Left kidney (tissue), 8 donors: ENCODE measurements at places on chromosomes 1 and 21. TPM values are rescaled to one million over a fixed set of nuclear protein-coding genes. Genes with fewer than 3 reads are reported as not detected.
A peak's percentile ranks its signal among the peaks of the same experiment; 100 is the strongest.

GRCh38 chr1:97500760-97501159 lies 420.1 kb downstream of the DPYD start:
- no peak for DNase-seq

GRCh38 chr1:195130598-195130997 lies 1477.6 kb downstream of the KCNT2 start:
- no peak for DNase-seq

DNA sequence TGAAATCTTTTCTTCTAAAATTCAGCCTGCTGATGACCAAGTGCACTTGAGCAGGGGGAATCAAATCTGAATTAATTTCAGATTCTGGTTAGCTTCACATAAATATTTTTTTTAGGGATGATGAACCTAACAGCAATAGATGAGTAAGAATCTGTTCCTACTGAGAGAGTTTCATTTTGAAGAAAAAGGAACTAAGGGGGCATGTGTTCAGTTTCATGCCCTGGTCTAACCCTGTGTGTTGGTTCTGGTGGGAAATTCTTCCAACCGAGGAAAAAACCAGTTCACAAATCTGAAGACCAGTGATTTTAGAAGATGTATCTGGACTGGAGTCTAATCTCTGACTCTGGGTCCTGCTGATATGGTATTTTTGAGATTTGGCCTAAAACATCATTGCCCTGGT lies 13.7 kb downstream of the SELL start:
- DNase-seq: no peak

DNA sequence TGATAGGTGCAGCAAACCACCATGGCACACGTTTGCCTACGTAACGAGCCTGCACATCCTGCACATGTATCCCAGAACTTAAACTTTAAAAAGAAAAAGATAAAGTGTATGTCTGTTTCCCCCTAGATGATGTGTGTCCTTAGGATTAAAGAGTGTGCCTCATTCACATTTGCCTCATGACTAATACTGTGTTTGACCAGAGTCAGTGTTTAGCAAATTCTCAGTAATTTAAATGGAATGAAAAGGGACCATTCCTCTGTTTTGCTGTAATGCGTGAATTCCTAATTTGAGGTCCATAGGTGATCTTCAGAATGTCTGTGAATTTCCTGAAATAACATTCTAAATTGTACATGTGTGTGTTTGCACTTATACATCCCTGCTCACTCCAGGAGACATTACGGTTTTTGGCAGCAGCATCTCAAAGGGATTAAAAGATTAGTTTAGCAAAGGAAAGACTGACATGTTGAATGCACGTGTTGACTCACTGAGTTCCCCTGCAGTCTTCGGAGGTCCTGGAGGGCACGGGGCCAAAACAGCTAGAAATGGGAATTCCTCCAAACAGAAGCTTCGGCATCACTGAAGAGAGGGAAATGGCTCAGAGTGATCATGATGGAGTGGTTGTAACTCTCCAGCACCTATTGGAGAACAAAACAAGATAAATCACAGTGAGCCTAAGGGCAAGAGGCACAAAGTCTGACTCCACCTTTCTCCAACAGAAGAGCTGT lies 19.1 kb upstream of the SLC35F3 start:
- DNase-seq: no peak

GRCh38 chr1:211813590-211813989 lies 17.0 kb downstream of the LPGAT1 start:
- no peak for DNase-seq

GRCh38 chr1:155078469-155079209 lies at the start of gene EFNA3:
Gene EFNA3 (plus strand): TSS chr1:155078837. CDS start chr1:155078942, 105 bp downstream.
- peak; percentile 81 for DNase-seq

TFF2 gene
- polyA plus RNA-seq: not detected

DNA sequence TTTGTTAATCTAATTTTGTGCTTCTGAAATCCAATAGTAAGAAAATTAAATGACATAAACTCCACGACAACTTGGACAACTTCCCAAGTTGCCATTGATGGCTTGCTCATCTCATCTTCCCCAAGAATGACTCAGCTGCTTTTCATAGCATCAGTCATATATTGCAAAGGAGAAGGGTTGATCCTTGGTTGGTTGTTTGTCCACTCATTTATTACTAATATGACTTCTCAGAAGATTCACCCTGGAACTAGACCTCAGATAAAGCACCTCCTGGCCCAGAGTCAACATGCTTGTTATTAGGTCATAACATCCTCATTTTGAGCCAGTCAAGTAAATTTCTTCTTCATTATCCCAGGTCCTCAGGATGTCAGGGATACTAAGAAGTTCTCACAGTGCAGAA lies 2.3 kb upstream of the LCE3D start:
- DNase-seq: no peak

DNA sequence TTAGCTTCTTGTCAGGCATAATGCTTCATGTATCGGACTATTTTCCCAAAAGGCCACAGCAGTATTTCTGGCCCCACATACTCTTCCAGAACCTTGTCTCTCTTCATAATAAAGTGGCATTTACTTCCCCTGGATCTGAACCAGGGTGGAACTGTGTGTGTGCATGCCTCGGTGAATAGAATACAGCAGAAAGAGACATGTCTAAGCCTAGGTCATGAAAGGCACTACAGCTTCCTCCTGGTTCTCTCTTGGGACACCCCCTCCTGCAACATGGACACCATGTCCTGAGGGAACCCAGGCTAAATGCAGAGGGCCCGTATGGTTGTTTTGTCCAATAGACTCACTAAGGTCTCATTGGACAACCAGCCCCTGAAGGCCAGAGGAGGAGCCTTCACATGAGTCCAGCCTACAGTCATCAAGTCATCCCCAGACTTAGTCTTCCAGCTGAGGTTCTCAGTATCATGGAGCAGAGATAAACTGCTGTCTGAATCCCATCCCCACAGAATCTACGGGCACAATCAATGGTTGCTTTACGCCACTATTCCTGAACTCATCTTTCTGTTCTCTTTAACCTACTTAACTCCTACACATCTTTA lies 35.0 kb downstream of the USP24 start:
- DNase-seq: no peak

VWA5B1 gene
- polyA plus RNA-seq: 2.5 TPM

AQP10 gene
- polyA plus RNA-seq: 0.13 TPM

- DNase-seq: no peak
These were observed 7.5 kb upstream of the LHX8 start for GRCh38 chr1:75126611-75127101.

- no peak for DNase-seq
These were observed 70.7 kb downstream of the TRABD2B start for GRCh38 chr1:47926461-47926999.

DNA sequence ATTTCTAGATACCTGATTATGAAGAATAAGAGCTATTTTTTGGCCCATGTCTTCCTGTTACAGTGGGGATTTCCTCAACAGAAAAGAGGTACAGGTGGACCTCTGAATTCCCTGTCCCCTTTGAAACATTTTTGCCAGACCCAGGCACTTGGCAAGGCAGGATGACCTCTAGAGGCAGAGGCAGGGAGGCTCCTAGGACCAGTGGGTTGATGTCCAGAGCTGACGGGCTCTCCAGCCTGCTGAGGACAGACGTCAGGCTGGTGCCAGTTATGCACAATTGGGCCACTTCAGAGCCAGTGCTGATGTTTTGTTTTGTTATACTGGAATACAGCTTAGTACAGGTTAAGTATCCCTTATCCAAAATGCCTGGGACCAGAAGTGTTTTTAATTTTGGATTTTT lies 18.5 kb upstream of the A3GALT2 start:
- DNase-seq: no peak

DNA sequence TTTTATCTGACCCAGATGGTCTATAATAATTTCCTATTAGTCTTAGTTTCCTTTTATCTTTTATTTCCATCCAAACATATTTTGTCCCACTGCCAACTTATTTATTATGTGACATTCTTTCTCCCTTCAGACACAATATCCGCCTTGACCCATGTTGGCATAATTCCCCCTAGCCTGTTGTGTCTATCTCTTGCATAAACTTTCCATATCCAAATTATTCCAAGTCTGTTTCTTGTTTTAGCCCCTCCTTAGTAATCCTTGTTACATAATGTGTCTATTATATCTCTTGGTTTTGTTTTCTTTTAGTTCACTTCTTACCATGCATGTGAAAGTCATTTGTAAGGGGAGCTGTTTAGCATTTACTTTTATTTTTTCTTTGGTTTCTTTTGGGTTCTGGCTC lies 81.6 kb upstream of the CACHD1 start:
- DNase-seq: no peak

- DNase-seq: no peak
These were observed 1.9 kb upstream of the TMEM125 start for GRCh38 chr1:43267818-43268425.

MR1 gene
- polyA plus RNA-seq: 3.6 TPM
